ENCODE measurements at places on chromosomes 13 and 19.

DNA sequence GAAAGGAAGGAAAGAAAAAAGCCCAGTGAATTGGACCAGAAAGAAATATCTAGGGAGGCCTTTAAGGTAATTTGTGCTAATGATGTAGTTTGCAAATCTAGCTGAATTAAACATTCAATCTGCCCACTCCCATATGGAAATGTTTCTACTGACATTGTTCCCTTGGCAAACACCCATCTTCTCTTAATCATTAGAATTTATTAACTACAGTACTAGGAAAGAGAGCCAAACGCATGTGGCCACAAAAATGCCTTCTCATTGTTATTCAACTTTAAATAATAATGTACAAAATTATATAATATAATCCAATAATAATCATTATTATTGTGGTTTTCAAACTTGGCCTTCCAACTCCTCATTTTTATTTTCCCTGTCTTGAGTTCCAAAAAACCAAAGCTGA lies 234.7 kb downstream of the NHLRC3 start:
- no peak for DNase-seq

GRCh38 chr19:49952906-49953305 lies 8.1 kb downstream of the SIGLEC11 start:
- DNase-seq = no peak

DNA sequence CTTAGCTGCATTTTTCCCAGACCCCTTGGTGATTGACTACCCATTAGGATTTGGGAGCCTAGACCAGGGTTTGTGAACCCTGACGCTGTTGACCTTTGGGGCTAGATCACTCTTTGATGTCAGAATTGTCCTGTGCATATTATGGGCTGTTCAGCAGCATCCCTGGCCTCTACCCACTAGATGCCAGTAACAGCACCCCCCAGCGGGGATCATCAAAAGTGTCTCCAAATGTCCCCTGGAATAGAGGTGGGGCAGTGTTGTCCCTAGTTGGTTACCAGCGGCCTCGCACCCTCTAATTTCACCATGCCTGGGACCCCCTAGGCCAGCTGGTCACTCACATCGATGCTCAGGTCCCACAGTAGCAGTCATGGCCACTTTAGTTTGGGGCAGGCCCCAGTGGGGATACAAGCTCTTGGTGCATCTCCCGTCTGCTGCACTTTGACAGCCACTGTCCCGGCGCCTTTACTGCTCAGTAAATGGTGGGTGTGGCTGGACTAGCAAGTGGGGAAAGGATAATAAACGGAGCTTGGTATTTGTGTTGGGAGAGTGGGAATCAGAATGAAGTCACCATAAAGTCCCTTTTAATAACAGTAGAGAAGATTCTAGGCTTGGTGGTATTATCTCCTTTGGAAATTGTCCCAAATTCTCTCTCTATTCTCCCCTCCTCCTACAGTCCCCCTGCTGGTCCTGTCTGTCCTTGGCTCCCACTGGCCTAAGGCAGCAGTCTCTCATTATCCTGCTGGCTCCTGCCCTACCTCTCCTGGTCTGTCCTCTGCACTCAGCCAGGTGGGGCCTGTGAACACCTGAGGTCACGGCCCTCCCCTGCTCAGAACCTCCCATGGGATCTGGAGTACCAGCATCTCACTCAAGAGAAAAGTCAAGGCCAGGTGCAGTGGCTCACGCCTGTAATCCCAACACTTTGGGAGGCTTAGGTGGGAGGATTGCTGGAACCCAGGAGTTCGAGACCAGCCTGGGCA lies 80.6 kb downstream of the SIPA1L3 start:
- DNase-seq = no peak

DNA sequence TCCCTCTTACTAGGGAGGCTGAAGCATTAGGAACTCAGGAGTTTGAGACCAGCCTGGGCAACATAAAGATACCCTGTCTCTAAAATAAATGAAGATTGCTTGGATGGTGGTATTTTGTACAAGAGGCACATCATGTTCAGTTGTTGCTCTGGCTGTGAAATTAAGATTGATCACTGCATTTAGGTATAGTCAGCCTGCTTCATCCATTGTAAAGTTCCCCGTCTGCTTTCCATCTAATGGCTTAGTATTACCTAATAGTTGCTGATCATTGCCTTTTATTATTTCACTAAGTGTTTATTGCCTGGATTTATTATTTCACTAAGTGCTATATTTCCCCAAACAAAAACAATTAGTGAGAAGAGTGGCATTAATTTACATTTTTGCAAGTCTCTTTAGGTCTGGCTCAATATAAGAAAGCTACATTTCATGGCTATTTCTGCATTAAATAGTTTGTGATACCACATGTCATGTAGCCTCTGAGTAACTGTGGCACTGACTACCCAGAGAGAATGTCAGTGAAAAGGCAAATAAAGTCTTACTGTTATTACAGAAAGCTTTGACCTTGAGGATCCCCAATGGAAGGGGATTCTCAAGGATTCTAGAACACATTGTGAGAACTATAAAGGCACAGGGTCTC lies 45.0 kb upstream of the ZMYM5 start:
- DNase-seq = no peak

- no peak for DNase-seq
These were observed 2.6 kb downstream of the ISYNA1 start for GRCh38 chr19:18435178-18435841.

DNA sequence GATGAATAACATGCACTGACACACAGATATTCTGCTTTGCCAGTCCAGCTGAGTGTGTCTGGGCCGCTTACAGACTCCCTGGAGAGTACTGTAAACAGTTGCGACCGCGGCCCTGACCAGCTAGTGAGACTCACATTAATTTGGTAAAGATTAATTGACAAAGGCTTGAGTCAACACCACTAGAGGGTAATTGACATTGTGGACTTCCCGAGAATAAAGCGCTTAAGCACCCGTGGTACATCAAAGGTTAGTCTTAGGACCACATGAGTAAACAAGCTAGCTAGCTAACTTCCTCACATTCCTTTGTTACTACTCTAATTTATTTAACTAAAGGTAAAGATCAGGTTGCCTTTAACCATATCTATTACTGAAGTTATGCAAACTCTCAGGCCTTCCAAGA lies 624.4 kb upstream of the ARGLU1 start:
- no peak for DNase-seq

GRCh38 chr13:40383132-40383531 lies 283.3 kb downstream of the FOXO1 start:
- DNase-seq = no peak

DNA sequence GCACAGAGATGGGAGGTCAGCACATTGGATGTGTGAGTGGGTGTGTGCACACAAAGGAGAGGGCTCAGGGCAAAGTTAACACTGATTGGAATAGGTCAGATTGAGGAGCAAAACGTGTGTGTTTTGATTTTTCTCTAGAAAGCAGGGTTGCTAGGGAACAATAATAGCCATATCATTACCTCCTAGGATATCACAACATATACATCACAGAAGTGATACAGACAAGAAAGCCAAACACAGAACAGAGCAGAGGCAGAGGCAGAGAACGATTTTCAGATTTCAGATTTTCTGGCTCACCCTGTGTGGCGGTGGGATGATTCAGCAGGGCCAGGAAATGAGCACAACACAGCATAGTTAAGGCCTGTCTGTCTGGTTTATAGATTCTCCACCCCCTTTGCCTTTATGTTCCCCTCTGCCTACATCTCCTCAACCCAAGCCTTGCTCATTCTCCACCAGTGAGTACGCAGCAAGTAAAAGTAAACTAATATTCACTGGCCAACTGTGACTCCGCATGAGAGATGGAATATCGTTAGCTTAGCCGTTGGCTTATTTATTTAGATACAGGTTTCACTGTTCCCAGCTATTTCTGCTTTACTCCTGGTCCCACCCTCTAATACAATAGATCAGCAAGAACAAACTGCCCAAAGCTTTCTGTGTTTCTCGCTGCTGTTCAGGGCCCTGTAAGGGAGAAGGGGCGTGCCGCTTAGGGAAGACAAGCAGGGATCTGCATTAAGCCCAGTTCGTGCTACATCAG lies 182.7 kb upstream of the TSC22D1 start:
- DNase-seq = peak; percentile 44

DNA sequence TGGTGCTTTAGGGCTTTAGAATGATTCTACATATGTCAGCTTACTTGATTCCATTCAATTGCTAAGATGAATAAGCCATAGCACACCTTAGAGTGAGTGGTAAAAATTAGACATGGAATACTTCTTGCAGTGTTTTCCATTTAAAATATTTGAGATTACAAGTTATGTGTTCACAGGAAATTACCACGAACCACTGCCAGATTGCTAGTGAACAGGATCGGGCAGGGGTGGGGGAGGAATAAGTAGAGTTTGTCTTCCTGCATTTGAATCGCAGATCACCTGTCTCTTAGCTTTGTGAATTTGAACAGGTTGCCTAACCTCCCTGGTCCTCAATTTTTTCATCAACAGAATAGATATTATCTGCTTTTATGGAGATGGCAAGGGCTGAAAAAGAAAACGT lies 124.6 kb downstream of the GGACT start:
- DNase-seq = no peak

DNA sequence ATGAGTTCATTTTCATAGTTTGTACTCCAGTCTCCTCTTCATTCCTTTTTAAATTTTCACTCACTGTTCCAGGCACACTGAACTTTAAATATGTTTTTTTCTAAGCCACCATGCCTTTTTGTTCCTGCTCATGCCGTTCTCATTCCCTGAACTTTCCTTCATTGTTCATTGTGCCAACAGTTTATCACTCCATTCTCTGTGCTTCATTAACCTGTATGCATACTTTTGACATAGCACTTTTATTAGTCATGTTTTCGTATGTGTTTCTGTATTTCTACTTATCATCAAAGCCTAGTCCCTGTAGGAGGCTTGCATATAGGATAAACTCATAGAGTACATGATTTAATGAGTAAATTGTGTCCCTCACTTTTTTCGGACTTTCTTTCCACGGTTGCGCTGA lies 65.3 kb downstream of the PCDH20 start:
- DNase-seq = peak; percentile 11

Data from ACHN (cell line).